CD4-positive, alpha-beta T cell treated with Interleukin-4 for 4 hours (primary cell): ENCODE measurements at places on chromosomes 6 and 20.

DNA sequence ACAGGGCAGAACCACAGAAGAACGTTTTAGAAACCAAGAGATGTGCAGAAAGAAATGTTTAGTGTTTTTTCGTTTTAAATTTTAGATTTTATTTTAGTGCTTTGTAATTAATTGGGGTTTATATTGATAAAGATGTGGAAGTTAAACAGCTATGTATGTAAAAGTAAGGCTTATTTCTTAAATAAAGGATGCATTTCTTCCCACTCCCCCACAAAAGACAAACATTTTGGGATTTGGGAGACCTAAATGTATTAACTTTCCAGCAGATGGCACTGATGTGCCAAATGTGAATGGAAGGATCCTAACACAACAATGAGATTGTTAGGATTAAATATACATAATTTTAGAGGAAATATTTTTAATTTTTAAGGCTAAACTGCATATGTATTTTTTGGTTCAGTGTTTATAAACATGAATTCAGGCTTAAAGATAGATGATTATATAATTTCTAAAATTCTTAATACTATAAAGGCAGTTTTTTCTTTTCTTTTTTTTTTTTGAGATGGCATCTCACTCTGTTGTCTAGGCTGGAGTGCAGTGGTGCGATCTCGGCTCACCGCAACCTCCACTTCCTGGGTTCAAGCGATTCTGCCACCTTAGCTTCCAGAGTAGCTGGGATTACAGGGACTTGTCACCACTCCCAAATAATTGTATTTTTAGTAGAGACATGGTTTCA is 12.0 kb downstream of the PFDN4 start:
- DNase-seq: no peak

- no peak for DNase-seq
Observed at GRCh38 chr6:40585651-40586269, 1.4 kb downstream of the LRFN2 start.

- no peak for DNase-seq
Observed at GRCh38 chr6:17311595-17312311, 30.6 kb downstream of the RBM24 start.

DNA sequence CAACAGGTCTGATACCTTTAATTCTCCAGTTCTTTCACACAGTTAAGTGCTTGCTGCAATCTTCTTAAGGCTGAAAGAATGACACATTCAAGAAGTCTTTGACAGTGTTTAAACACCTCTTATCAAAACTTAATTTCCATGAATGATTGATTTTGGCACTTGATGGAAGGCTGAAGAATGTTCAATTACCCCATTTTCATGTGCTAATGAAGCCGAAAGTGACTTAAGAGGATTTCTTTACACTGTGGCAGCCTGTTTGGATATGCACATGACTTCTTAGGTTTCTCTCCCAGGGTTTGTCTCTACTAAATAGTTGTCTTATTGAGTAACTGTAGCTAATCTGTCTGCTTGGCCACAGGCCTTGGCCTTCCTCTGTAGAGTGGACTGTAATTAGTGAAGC is 81.1 kb upstream of the PRDM1 start:
- DNase-seq: no peak

DNA sequence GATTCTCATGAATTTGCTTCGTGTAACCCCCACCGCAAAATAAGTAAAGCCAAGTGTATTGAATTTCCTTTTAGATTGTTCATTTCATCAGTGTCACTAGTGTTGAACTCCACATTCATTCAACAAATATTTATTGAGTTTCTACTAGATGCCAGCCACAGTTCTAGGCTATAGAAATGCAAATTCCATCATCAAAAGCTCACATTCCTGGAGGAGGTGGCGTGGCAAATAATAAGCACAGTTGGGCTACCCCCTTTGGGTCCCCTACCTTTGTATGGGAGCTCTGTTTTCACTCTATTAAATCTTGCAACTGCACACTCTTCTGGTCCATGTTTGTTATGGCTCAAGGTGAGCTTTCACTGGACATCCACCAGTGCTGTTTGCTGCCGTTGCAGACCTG is 12.7 kb upstream of the ME1 start:
- DNase-seq: no peak

- no peak for DNase-seq
Observed at GRCh38 chr6:39424831-39425230, 102.3 kb upstream of the KCNK16 start.

DNA sequence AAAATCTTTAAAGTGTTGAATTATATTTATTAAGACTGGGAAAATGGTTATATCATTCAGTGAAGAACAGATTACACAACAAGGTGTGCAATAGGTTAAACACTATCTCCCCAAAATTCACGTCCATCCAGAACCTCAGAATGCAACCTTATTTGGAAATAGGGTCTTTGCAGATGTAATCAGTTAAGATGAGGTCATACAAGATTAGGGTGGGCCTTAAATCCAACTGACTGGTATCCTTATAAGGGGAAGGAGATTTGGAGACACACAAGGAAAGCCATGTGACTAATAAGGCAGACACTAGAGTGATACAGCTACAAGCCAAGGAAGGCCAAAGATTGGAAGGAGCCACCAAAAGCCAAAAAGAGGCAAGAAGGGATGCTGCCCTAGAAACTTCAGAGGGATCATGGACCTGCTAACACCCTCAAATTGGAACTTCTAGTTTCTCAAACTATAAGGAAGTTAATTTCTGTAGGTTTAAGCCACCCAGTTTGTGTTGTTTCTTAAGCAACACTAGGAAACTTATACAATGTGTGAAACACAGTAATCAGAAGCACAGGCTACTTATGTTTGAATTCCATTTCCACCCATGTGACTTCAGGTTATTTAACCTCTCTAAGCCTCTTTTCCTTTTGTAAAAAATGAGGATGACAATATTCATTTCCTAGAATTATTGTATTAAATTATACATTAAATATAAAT is 16.9 kb downstream of the ILRUN start:
- no peak for DNase-seq

GRCh38 chr20:15487682-15488081 is 1085.6 kb downstream of the KIF16B start:
- DNase-seq: no peak

DNA sequence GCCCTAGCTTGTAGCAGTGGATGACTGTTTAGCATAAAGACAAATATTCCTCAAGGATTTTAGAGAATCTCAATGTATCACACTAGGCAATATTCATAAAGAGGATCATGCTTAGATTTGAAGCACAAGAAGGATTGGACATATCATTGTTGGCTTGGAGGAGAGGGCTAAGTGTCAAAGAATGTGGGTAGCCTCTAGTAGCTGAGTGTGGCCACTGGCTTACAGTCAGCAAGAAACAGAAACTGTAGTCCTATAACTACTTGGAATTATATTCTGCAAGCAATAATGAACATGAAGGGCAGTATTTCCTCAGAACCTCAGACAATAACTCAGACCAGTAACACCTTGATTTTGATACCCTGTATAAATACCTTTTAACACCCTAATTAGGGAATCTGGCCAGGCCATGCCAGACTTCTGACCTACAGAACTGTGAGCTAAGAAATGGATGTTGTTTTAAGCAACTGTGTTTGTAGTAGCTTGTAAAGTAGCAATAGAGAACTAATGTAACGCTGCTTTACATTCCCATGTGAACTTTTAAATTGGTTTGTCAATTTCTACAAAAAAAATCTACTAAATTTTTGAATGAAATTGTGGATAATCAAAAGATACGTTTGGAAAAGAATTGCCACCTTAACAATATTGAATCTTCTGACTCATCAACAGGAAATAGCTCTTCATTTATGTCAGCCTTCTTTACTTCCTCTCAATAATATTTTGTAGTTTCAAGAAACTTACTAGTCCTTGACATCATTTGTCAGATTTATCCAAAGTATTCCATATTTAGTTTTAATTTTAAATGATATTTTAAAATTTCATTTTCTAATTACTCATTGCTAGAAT is 65.2 kb upstream of the RSPO3 start:
- no peak for DNase-seq

- no peak for DNase-seq
Observed at GRCh38 chr6:164502833-164503232, 806.6 kb downstream of the C6orf118 start.

DNA sequence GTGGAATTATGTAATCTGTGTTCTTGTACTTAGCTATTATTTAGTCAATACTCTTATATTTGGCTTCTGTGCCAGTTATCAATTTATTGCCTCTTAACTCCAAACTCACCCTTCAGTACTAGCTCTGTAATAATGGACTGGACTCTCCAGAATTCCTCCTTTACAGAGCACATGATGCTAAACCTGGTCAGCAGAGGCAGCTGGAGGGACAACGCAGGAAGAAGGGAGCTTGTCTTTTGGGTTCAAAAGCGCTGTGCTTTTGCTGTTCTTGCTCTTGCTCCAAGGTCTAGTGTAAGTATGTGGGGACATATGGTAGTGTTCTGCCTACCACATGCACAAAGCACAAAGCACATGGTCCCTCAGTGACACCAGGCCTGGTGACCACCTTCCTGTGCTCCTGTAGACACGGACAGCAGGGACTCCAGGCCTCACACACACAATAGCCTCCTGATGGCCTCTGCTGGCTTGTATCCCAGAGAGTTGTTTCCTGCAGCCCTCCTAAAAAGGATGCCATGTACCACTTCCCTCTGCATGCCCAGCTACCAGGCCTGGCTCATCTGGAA is 46.1 kb downstream of the CHD6 start:
- no peak for DNase-seq

- no peak for DNase-seq
Observed at GRCh38 chr6:158161566-158162254, 6.4 kb downstream of the SERAC1 start.

GRCh38 chr6:117771403-117771802 is 96.1 kb downstream of the NUS1 start:
- DNase-seq: no peak

GRCh38 chr6:50654155-50654554 is 59.2 kb upstream of the TFAP2D start:
- DNase-seq: no peak

DNA sequence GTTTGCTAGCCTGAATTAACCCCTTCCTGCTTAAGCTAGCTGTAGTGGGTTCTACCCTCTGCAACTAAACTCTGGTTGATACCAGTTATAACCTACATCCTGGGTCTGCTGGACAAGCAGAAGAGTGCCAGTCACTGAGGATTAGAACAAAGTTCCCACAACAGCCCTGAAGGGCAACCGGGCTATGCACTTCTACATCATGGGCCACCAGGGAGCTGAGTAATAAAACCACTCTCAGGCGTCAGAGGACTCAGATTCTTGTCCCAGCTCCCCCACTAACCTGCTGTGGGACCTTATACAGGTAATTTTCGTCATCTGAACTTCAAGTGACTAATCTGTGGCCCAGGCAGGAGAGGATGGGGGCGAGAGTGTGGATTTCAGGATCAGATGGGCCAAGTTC is 56.8 kb downstream of the EYA2 start:
- DNase-seq: no peak

DNA sequence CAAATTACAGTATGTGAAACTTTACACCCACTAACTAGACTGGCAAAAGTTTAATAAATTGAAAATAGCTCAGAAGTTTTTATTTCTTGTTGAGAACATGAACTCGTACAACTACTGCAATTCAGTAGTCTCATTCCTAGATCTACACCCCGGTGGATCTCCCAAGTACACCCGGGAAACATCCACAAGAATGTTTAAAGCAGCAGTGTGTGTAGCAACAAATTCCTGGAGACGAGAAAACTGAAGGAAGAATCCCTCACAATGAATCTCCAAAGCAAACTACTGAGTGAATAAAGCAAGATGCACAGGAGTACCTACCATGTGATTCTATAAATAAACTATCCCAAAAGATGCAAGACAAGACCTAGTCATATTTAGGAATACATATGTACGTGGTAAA is 954.0 kb upstream of the MAP3K7 start:
- DNase-seq: no peak

GRCh38 chr20:49172413-49172812 is 15.7 kb downstream of the STAU1 start:
- no peak for DNase-seq

DNA sequence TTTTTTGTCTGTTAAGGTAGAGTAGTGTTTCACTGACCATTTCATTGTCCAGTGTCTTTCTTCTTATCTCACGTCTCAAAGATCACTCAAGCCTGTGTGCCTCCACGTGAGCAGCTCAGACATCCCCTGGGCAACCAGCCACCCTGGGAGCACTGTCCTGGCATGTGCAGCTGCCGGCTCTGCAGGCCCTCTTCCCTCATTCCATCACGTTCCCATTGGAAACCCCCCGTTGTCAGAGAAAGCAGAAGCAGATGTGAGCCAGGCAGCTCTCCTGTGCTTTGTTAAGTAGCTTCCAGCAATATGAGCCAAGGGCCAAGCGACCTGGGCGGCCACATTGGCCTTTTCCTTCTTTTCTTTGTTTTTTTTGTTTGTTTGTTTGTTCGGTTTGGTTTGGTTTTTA is 233.2 kb upstream of the SYNDIG1 start:
- DNase-seq: no peak

- DNase-seq: no peak
Observed at GRCh38 chr6:16243055-16243454, 4.7 kb downstream of the GMPR start.

- DNase-seq: no peak
Observed at GRCh38 chr20:9156529-9157280, 87.8 kb downstream of the PLCB4 start.

DNA sequence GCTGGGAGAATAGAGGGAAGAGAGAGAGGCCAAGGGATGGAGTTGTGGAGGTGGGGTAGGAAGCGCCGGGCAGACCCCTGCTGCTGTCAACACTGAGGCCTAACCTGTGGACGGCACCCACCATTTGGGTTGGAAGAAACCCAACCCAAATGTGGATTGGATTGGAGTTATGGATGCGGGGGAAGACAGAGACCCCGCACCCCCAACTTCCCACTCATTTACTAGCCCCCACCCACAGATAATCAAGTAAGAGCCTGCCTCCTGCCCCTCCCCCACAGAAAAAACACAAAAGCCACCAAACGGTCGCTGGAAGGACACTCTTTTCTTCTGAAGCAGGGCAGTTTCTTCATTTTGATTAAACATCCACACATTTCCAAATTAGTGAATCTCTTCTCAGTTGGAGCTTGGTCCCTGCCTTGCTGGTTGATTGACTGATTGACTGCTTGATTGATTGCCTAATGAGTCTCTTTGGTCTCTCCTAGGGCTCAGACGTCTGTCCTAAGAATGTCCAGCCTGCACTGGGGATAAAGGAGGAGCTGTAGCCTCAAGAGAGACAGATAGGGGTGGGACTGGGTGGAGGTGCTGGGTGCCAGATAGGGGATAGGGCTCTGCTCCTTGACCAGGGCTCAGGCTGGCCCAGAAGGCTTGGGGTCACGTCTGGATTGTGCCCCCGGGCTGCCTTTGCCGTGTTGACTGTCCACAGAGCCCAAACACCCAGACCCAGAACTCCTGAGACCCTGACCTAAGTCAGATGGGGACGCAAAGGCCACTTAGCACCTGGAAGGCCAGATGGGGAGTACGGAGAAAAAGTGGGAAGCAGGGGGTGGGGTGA is 74.9 kb upstream of the FOXP4 start:
- no peak for DNase-seq
